NCI-H526 (cell line): ENCODE measurements at places on chromosomes 2 and 18.
A peak's percentile ranks its signal among the peaks of the same experiment; 100 is the strongest.

DNA sequence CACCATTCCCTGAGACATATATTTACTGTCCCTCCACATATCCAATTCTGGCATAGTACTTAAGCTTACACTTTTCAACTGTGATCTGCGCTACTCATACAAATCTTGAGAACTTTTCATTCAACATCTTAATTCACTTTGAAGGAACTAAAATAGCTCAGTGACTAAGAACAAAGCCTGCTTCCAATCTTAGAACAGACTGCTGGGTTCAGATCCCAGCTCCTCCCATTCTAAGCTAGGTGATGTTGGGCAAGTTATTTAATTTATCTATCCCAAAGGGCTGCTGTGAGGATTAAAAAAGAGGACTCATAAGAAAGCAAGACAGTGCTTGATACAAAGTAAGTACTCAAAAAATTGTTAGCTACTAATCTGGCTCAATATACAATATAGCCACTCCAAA lies 57.9 kb downstream of the UGP2 start:
- DNase-seq, result no peak

DNA sequence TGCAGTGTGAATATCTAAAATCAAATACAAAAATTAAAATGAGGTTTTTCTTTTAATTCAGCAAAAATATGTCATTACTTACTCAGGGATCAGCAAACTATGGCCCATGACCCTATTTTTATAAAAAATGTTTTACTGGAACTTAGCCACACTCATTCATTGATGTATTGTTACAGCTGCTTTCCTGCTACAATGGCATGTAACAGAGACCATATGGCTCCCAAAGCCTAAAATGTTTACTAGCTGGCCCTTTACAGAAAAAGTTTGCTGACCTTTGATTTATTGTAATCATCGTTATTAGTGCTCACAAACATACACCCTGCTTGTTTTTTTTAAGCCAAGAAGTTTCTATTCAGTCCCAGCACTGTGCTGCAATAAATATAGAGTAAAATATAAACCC lies 120.3 kb downstream of the PLA2R1 start:
- no peak for DNase-seq

- DNase-seq, result peak; percentile 43
Measured at GRCh38 chr2:150485871-150486538, 1.5 kb downstream of the RND3 start.

GRCh38 chr2:145860083-145860482 lies 1340.2 kb upstream of the ZEB2 start:
- no peak for DNase-seq

GRCh38 chr18:57728941-57729511 lies 74.1 kb downstream of the ATP8B1 start:
- no peak for DNase-seq
